ENCODE measurements at places on chromosomes 1 and 21. TPM values are rescaled to one million over a fixed set of nuclear protein-coding genes. Genes with fewer than 3 reads are reported as not detected.

DNA sequence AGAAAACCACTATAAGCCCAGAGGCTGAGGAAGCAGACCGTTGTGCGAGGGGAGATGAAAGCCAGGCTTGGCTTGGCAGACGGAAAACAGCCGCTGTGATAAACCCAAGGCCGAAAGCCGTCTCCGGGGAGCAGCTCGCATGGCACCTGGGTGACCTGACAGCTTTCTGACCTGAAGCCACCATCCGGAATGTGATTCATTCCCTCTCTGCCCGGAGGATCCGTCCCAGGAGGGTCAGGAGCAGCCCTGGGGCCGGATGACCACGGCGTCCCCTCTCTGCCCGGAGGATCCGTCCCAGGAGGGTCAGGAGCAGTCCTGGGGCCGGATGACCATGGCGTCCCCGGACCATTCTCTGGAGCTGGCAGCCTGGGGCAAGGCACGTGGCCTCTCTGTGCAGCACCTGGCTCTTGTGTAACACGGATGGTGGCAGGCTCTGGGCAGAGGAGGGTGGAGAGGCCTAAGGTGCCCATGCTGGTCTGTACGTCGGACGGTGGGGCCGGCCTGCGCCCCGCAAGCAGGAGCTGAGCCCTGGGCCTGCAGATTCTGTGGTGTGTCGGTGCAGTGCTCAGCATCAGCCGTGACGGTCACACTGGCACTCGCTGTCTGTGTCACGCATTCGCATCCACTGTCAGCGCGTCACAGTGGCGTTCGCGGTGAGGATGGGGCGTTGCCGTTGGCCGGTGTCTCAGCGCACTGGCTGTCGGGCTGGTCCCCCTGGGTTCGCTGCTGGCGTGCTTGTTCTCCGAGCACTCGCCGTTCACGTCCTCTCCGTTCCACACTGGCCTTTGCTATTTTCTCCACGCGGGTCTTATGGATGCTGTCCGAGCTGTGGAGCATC, 50.3 kb downstream of the SLX9 start:
- no peak for DNase-seq

DNA sequence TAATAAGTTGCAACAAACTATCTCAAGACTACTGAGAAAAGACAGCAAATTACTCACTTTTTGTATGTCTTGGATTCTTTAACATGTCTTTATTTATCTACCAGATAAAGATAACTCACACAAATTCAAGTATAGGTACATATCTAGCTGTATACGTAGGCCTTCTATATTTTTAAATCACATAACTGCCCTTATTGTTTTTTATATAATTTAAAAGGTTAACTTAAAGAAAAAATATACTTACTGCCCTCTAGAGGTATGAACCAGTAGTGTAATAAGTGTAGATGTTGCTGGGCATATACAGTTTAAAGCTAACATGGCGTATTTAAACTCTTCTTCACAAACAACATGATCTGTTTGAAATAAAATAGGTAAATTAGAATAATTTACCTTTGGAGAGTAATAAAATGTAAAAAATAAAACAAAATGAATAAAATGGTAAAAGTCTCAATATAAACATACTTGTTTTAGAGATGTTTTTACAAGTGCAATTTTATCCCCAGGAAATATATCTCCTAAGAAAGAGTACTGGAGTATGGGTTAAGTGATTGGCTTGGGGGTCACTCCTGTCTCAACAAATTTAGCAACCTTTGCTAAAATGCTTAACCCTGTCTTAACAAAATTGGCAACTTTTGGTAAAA, 235.2 kb downstream of the KCNT2 start:
- no peak for DNase-seq

DNA sequence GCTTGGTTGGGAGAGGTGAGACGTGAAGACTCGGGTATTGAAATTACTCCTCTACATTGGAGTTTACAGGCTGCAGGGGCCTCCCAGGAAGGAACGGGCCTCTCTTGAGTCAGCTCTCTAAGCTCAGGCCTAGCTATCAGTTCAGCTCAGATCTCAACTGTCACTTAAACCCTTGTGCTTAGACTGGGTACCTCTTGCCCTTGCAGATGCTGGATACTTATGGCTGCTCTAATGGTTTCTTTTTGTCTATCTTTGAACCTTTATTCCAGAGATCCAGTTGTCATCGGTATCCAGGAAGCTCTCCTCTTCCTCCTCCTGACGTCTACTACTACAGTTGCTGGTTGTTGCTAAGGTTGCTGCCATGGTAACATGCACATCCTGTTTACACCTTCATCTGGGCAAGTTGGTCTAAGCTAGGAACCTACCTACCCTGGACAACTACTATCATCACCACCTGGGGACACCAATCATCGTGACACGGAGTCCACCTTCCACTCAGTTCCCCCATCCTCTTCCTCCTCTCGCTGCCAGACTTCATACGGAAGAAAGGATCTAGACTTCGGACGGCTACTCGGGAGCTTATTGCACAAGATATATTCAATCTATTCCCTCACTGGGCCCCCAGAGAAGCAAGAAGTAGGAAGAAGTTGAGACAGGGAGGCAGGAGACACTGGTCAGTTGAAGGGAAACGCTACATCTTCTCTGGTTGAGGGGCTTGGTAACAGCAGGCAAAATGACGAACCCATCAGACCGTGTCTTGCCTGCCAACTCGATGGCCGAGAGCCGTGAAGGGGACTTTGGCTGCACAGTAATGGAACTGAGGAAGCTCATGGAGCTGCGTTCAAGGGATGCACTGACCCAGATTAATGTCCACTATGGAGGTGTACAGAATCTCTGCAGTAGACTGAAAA, 56.1 kb downstream of the ATP2B4 start:
- no peak for DNase-seq

DNA sequence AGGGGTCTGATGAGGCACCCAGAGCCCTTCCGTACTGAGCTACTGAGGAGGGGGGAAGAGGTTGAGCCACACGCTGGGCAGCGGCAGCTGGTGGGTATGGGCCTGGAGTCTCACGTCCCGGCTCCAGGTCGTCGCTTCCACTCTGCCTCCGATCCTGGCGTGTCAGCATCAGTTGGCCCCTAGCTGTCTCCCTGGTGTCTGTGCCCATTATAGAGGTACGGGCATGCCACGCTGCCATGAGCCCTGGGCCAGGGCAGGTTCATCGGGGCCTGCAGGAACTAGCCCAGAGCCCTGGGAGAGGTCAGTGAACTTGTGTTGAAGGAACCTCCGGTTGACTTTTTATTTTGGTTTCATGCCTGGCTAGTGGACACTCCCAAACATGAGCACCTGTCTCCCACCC, 18.2 kb downstream of the COQ8A start:
- DNase-seq = no peak

- DNase-seq = no peak
Observed at GRCh38 chr1:178684542-178685000, 40.5 kb upstream of the RALGPS2 start.

DNA sequence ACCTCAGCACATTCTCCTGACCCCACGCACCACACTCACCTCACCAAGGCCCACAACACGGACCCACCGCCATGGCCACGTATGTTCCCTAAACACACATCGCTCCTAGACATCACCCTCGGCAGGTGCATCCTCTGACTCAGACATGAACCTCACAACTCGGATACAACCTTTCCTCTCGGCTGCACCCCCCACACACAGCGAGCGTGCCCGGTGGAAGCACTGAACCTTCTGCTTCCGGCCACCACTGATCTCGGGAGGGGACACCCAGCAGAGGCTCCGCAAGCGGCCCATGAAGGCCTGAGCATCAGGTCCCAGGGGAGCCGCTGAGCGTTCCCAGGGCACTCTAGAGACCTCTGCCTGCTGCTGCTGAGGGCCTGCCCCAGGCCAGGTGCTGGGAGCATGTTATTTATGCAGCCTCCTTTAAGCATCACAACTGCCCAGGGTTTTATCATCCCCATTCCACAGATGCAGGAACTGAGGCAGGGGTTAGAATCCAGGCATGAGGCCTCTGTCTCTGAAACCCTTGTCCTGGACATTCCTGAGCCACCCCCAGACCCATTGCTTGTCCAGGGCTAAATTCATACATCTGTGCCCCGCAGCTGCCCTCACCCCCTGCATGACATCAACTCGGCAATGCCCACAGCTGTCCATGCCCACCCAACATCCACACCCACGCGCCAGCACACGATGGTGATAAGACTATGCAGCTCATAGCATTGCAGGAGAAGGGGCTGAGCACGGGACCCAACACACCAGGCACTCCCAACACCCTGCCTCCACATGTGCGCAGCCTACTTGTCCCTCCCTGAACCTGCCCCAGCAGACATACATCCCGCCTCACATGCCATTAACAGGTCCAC, 27.0 kb downstream of the SDC3 start:
- DNase-seq = no peak

DNA sequence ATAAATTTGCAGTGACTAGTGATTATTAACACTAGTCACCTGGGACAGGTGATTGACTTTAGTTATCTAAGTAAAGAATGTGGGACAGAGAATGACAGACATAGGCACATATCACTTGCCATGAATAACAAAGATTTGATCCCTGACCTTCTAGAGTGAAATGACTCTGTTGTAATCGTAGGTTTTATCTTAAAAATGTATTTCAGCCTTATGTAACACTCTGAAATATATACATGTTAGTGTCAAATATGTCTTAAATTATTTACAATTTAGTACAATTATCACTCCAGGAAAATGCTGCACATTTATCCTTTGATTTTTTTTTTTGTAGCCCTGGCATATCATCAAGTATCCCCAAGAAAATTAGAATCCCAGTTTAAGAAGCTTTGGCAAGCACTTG, 186.4 kb upstream of the PTGFR start:
- no peak for DNase-seq

CA6 gene
- polyA plus RNA-seq = not detected

DNA sequence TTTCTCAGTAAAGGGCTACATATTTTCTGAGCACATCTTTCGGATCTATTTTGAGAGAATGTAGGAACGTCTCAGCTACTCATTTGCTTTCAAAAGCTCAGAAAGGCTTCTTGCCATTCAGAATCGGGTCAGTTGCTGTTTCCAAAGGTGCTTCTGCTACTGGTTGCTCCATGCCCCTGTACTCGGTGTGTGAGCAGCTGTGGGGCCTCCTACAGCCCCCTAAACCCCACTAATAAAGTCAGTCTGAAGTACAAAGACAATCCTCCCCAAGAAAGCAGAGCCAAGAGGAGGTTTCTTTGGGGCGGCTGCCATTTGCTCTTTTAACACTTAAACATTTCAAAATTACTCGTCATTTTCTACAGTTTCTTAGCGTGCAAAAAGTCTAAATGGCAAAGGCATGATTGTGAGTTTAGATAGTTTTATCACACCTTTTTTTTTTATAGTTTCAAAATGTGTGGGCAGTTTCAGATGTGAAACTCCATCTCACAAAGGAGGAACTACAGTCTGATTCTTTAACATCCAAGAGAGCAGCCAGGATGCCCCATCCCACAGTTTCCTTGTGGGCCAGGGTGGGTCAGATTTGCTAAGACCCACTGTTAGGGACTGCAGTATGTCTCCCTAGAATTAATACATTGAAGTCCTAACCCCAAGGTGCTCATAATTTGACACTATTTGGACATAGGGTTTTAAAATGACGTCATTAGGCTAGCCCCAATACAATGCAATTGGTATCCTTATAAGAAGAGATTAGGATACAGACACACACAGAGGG, 4.1 kb downstream of the RUNX1 start:
- no peak for DNase-seq

DNA sequence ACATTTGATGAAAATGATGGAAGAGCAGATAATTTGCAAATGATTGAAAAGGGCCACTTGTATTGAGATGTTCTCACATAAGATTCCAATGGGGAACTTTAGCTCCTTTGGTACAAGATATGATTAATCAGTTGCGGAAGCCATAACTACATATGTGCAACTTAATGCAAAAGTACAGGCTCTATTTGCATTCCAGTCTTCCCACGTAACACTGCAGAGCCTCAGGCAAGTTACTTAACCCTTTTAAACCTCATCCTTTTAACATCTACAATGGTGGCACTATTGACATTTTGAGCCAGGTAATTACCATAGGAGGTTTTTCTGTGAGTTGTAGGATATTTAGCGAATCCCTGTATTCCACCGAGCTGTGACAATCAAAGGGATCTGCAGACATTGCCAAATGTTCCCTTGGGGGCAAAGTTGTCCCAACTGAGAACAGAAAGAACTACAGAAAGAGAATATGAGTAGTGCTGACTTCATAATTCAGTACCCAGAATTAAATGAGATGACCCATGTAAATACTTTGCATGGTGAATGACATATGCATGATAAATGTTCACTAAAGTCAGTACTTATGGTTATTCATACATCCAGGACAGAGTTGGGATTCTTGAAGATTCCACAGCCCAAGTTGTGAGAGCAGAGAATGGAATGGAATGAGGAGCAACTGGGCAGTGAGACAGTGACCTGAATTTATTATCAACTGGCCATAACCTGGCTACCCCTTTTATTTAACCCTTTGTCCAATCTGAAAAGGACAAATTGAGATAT, 62.6 kb downstream of the SPAG17 start:
- DNase-seq = no peak

LRRC53 gene
- not detected for polyA plus RNA-seq

DNA sequence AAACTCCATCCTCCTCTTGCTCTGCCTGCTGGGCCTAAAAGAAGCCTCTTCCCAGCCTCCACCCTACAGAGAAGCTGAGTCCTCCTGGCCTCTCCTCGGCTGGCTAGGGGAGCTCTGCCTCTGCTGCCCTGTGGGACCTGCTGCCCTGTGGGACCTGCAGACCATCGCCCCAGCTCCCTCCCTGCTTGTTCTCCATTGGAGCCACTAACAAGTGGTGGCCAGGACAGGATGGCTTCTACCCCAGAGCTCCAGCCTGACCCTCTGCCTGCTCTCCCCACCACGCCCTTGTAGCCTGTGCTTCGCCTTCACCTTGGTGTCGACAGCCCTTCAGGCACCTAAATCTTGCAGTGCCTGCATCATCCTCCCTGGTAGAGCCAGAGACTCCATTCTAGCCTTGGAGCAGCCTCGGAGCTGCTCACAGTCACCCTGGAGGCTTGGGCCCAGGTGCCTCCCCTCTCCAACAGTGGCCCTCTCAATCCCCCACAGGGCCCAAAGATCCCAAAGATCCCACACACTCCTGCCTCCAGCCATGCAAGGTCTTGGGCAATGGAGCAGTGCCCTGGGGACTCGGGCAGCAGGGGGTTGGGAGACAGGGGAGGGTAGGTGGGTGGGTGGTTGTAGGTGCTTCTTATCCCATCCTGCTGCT, 3.0 kb downstream of the EPS8L3 start:
- DNase-seq = no peak

DNA sequence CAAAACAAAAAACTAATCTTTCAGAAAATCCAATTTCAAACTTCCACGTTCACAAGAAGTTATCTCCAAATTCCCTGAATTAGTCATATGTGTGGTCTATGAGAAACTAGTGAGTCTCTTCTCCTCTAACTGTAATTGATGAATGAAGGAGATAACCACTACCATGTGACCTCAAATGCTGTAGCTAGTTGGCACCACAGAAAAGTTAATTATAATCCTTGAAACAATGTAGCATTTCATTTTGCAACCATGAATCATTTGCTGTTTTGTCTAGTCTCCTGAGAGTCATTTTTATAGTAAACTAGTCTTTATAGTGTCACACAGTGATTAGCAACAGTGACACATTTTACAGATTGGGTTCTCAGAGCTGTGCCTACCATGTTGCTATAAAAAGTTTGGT, 287.5 kb downstream of the LRRIQ3 start:
- no peak for DNase-seq

ZFP69B gene
- 3.1 TPM for polyA plus RNA-seq

GRCh38 chr1:11364170-11364569, 91.2 kb downstream of the UBIAD1 start:
- DNase-seq = no peak
